ENCODE measurements at places on chromosomes 11 and 22. TPM values are rescaled to one million over a fixed set of nuclear protein-coding genes. Genes with fewer than 3 reads are reported as not detected.

- no peak for DNase-seq
These were observed 293 bp downstream of the DUSP8 start for GRCh38 chr11:1571760-1572196.

- DNase-seq = no peak
These were observed 217.1 kb upstream of the PLET1 start for GRCh38 chr11:112477581-112478317.

- peak; percentile 76 for DNase-seq
These were observed 23.1 kb downstream of the MICAL3 start for GRCh38 chr22:18001040-18001893.

The NXPE4 gene
- not detected for total RNA-seq

DNA sequence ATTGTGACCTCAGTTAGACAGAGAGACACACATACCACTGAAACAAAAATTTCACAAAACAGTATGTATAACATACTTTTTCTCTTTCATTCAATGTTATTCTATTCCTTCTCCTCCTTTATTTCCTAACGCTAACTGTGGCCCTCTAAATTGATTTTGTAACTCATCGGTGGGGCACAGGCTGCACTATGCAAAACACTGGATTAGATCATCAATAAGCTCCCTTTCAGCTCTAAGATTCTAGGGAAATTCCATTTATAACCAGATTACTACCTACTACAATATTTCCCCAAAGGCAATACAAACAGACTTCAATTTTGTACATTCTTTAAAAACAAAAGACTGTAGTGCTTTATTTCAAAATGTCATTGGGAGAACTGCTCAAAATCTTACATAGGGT is 6.1 kb downstream of the FJX1 start:
- no peak for DNase-seq

DNA sequence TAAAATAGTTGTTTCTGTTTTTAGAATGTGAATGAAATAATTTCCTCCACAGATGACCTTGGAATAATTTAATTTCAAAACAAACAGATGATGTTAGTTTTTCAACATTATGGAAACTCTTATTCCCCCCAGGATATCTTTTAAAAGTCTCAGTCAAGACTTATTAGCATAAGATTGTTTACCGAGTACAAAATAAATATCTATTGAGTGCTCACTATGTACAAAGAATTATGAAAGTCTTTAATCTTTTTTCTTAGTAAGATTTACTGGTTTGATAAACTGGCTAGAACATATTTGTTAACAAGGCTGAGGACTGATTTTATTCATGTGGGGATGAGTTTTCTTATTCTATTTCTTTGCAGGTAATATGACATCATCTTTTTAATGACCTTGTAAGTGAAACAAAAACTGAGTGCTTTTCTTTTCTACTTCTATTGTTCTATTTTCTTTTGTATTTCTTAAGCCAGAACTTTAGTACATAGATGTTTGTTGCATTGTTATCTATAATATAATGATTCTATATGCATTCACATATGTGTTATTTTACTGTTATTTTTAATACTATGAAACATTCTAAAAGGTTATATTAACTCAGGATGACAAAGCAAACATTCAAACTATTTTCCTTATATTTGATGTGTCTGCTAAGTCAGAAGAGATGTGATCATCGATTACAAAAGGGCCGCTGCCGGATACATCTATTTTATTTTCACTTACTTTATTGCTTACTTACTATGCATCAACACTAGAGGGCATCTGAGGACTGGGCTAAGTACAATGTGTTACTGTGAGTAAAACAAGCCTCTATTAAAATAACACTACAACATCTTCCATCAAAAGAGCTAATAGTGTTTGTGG is 111.0 kb upstream of the ARHGAP42 start:
- DNase-seq = peak; percentile 6

Data from neural crest cell (in vitro differentiated cells).